CD4-positive, alpha-beta memory T cell (primary cell): ENCODE measurements at places on chromosomes 7 and 10. TPM values are rescaled to one million over a fixed set of nuclear protein-coding genes. Genes with fewer than 3 reads are reported as not detected.

GRCh38 chr7:123472750-123473445 is 61.5 kb downstream of the IQUB start:
- H3K27me3 ChIP-seq: no peaks in the 10 kb centered on the region
- no peak overlapping the region for H3K4me3 ChIP-seq
- no peaks in the 10 kb centered on the region for H3K36me3 ChIP-seq
- no peak for DNase-seq
- no peak overlapping the region for H3K27ac ChIP-seq

- H3K4me1 ChIP-seq: no peaks in the 10 kb centered on the region
- H3K36me3 ChIP-seq: no peaks in the 10 kb centered on the region
- no peak for DNase-seq
- no peak overlapping the region for H3K4me3 ChIP-seq
Observed at GRCh38 chr10:2731940-2732339, 335.4 kb upstream of the PFKP start.

DNA sequence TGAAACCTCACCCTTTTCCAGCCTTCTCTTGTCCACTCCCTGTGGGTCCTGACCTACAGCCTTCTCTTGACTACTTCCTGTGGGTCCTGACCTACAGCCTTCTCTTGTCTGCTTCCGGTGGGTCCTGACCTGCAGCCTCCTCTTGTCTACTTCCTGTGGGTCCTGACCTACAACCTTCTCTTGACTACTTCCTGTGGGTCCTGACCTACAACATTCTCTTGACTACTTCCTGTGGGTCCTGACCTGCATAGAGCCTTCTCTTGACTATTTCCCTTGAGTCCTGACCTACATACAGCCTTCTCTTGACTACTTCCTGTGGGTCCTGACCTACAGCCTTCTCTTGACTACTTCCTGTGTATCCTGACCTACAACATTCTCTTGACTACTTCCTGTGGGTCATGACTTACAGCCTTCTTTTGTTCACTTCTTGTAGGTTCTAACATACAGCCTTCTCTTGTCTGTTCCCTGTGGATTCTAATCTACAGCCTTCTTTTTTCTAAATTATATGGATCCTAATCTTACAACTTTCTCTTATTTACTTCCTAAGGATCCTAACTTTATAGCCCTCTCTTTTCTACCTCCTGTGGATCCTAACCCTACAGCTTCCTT is 36.5 kb downstream of the C10orf71 start:
- no peak overlapping the region for H3K4me3 ChIP-seq
- no peaks in the 10 kb centered on the region for H3K36me3 ChIP-seq
- no peaks in the 10 kb centered on the region for H3K27me3 ChIP-seq
- H3K27ac ChIP-seq: no peak overlapping the region
- H3K4me1 ChIP-seq: peaks cover 6% of the 10 kb centered on the region
- no peak for DNase-seq

- no peak overlapping the region for H3K4me3 ChIP-seq
- no peaks in the 10 kb centered on the region for H3K27me3 ChIP-seq
- H3K36me3 ChIP-seq: no peaks in the 10 kb centered on the region
- no peak overlapping the region for H3K27ac ChIP-seq
- DNase-seq: no peak
- no peaks in the 10 kb centered on the region for H3K4me1 ChIP-seq
Observed at GRCh38 chr7:128446306-128446705, 9.4 kb upstream of the HILPDA start.

- no peak for DNase-seq
- no peaks in the 10 kb centered on the region for H3K4me1 ChIP-seq
- H3K27ac ChIP-seq: no peak overlapping the region
- H3K27me3 ChIP-seq: no peaks in the 10 kb centered on the region
- no peaks in the 10 kb centered on the region for H3K36me3 ChIP-seq
- no peak overlapping the region for H3K4me3 ChIP-seq
Observed at GRCh38 chr10:52261362-52261761, 52.7 kb upstream of the DKK1 start.

DNA sequence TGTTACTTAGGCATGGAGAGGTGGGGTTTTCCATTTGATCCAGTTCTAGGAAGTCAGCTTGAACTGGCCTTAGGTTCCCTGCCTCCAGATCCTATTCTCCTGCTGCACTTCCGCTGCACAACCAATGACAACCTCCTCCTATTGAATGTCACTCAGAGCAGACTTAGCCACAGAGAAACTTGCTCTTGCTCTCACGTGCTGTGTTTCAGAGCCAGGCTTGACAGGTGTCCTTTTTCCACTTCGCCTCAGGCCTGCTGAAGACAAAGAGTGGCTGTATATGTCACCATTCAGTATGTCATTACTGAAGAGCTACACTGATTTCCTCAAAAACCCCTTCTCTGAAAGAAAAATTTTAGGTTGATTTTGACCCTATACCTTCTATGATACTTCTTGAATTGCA is 115.4 kb upstream of the ETV1 start:
- H3K27me3 ChIP-seq: no peaks in the 10 kb centered on the region
- H3K4me3 ChIP-seq: no peak overlapping the region
- no peaks in the 10 kb centered on the region for H3K4me1 ChIP-seq
- H3K36me3 ChIP-seq: no peaks in the 10 kb centered on the region
- no peak for DNase-seq

GRCh38 chr10:92760609-92761008 is 70.9 kb downstream of the HHEX start:
- no peaks in the 10 kb centered on the region for H3K36me3 ChIP-seq
- no peaks in the 10 kb centered on the region for H3K4me1 ChIP-seq
- no peak overlapping the region for H3K4me3 ChIP-seq
- no peak for DNase-seq

DNA sequence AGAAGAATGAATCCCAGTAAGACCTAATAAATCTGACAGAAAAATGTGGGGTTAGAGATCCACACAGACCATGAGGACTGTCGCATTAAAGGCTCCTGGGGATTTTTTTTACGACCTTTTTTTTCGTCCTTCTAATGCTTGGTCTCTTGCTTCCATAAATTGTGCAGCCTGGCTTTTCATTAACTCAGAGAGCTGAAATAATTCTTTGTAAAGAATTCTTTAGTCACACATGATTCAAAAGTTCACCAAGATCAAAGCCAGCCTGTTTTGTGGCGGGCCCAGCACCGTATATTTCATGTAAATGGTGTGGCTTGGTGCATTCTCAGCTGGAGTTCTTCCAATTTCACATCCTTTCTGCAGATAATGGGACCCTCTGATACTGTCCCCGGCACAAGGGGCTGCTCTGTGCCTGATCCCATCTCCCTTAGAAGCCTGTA is 206.6 kb upstream of the BMPER start:
- H3K36me3 ChIP-seq: no peaks in the 10 kb centered on the region
- H3K27ac ChIP-seq: no peak overlapping the region
- no peak overlapping the region for H3K4me3 ChIP-seq
- H3K4me1 ChIP-seq: no peaks in the 10 kb centered on the region
- no peak for DNase-seq

DNA sequence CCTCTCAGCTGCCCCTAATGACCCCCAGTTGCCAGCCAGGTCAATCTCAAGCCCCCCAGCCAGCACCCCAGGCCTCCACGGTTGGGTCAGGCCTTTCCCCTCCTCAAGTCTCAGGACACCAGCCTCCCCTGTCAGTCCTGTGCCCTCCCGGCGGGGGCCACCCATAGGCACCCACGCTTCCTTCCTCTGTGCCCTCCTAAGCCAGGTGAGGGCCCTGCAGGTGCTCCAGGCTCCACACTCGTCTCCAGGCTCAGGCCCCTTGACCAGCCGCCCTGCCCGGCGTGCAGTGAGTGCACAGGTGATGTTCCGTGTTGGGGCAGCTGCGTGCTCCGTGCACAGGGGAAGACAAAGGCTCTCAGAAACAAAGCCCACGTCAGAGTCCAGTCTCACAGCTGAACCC is 26.8 kb upstream of the ADGRA1 start:
- no peak for DNase-seq
- no peaks in the 10 kb centered on the region for H3K27me3 ChIP-seq
- H3K4me3 ChIP-seq: no peak overlapping the region
- H3K36me3 ChIP-seq: no peaks in the 10 kb centered on the region
- no peak overlapping the region for H3K27ac ChIP-seq

- H3K27ac ChIP-seq: no peak overlapping the region
- no peaks in the 10 kb centered on the region for H3K27me3 ChIP-seq
- DNase-seq: no peak
- no peaks in the 10 kb centered on the region for H3K36me3 ChIP-seq
Observed at GRCh38 chr10:125911145-125911544, 14.8 kb downstream of the FANK1 start.

DNA sequence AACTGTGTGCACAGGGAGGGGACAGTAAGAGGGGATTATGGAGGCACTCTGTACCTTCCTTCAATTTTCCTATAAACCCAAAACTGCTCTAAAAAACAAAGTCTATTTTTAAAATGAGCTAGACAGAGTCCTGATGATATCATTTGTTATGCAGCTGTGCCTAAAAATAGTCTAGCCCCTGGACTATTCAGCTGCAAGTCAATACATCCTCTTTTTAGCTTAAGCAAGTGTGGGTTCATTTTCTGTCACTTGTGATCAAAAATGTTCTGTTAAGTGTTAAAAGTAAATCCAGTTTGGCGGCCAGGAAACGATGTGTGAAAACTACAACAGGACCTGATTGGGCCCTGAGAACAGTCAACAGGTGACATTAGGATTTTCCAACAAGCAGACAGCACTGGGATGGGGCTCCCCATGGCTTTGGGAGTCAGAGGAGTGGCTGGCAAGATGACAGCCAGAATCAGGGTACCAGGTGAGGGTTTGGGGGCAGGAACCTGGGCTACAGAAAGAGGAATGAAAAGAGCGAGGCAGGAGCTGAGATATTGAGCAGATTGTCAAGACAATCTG is 33.9 kb downstream of the FAM107B start:
- DNase-seq: no peak
- H3K4me1 ChIP-seq: peaks cover 2% of the 10 kb centered on the region
- no peak overlapping the region for H3K27ac ChIP-seq
- H3K27me3 ChIP-seq: no peaks in the 10 kb centered on the region

GRCh38 chr10:105239311-105240219 is 598.5 kb downstream of the SORCS3 start:
- H3K27ac ChIP-seq: no peak overlapping the region
- H3K4me1 ChIP-seq: no peaks in the 10 kb centered on the region
- no peaks in the 10 kb centered on the region for H3K36me3 ChIP-seq
- no peaks in the 10 kb centered on the region for H3K27me3 ChIP-seq

GRCh38 chr7:158403013-158403821 is 184.4 kb downstream of the PTPRN2 start:
- no peak for DNase-seq
- no peaks in the 10 kb centered on the region for H3K27me3 ChIP-seq
- H3K27ac ChIP-seq: no peak overlapping the region
- H3K4me3 ChIP-seq: no peak overlapping the region
- no peaks in the 10 kb centered on the region for H3K4me1 ChIP-seq

PPP2R2D gene
- 49.2 TPM for total RNA-seq

IDI1 gene
- 32.4 TPM for total RNA-seq

TAS2R4 gene
- total RNA-seq: 3.9 TPM

COL17A1 gene
- total RNA-seq: not detected
